ENCODE measurements at places on chromosomes 2 and 18.

- no peak for DNase-seq
These were observed 381.6 kb downstream of the ERBB4 start for GRCh38 chr2:212157012-212157411.

GRCh38 chr2:216694826-216695217 lies 527 bp downstream of the IGFBP5 start:
- DNase-seq: no peak

DNA sequence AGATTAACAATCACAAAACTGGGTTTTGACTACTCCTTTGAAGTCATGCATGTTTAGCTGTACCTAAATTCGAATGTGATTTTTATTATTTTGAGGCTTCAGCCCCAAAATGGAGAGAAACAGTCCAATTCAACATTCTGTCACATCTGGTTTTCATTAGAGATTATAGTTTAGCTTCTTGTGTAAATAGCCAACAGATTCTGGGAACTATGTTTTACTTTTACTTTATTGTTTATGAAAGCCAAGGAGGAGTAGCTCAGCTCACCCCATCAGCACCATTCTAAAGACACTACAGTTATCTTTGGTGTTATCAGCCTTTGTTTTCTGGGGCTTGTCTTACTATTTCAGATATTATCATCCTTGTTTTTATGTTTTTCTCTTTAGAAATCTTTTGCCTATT lies 465.0 kb upstream of the CWC22 start:
- no peak for DNase-seq

DNA sequence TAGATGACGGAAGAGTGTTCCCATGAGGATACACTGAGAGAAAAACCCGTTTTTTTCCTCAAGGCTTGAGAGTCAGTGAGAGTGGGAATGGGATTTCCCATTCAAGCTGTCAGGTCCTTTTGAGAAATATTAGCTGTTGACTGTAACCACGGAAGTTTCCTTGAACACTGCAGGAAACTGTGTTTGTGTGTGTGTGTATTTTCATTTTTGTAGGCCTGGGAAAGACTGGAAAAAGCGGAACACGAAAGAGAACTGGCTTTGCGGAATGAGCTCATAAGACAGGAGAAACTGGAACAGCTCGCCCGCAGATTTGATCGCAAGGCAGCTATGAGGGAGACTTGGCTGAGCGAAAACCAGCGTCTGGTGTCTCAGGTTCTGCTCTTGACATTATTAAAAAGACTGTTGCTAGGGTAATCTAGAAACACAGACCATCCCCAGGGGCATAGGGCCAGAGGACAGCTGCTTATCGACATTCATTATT lies 98.8 kb upstream of the EML6 start:
- no peak for DNase-seq

DNA sequence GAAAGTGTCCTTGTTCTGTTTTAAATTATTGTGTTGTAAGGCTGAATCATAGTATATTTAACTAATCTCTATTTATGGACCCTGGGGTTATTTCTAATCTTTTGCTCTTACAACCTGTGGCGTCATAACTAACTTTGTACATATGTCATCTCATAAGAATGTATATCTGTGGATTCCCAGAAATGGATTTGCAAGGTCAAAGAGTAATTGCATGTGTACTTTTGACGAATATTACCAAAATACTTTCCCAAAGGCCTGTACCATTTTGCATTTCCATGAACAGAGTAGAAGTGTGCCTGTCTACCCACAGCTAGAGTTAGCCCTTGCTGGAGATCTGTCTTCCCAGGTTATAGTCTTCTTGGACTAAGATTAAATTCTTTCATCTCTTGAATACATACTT lies 42.8 kb downstream of the SEMA4F start:
- DNase-seq: no peak

DNA sequence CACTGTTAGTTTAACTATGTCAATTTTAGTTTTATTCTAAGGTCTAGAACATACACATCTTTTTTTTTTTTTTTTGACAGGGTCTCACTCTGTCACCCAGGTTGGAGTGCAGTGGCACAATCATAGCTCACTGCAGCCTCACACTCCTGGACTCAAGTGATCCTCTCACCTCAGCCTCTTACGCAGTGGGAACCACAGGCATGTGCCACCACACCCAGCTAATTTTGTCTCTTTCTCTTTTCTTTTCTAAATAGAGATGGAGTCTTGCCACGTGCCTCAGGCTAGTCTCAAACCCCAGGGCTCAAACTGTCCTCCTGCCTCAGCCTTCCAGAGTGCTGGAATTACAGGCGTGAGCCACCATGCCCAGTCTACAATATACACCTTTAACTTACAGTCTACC lies 69.5 kb upstream of the CHRNA1 start:
- no peak for DNase-seq

DNA sequence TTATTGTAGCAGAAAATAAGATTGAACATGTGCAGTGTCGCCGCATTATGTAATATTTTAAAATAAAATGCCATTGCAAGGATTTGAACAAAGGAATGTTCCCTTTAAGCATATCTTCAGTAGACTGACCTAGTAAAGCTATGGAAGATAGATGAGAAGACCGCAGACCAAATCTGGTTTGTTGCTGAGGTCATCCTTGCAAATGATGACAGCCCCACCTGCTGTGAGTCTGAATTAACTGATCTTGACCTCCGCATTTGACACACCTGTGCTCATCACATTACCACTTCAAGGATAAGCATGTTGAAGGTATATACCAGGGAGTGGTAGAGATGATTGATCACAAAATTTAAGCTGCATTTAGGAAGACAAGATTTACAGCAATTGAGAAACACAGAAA lies 96.2 kb downstream of the NYAP2 start:
- DNase-seq: no peak

- no peak for DNase-seq
These were observed 38.0 kb downstream of the EMILIN2 start for GRCh38 chr18:2884706-2885285.

DNA sequence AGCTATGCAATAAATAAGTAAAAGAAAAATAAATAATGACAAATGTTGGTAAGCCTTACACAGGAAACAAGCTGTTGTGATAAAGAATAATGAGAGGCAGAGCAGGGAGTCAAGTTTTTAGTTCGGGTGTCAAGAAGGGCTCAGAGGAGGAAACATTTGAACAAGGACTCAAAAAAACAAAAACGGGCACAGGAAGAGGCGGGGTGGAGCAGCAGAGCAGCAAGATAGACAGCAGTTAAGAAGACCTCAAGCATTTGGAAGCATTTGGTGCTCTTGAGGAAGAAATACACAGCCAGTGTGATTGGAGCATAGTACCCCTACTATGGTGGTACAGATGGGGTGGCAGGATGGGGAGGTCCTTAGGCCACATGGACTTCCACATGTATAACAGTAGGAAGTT lies 2.8 kb downstream of the TMEM169 start:
- no peak for DNase-seq

GRCh38 chr2:203804070-203804469 lies 63.5 kb upstream of the CTLA4 start:
- no peak for DNase-seq

- DNase-seq: no peak
These were observed 45.0 kb upstream of the CYTIP start for GRCh38 chr2:157488877-157489276.

- no peak for DNase-seq
These were observed 29.9 kb downstream of the HPCAL1 start for GRCh38 chr2:10332402-10333246.

DNA sequence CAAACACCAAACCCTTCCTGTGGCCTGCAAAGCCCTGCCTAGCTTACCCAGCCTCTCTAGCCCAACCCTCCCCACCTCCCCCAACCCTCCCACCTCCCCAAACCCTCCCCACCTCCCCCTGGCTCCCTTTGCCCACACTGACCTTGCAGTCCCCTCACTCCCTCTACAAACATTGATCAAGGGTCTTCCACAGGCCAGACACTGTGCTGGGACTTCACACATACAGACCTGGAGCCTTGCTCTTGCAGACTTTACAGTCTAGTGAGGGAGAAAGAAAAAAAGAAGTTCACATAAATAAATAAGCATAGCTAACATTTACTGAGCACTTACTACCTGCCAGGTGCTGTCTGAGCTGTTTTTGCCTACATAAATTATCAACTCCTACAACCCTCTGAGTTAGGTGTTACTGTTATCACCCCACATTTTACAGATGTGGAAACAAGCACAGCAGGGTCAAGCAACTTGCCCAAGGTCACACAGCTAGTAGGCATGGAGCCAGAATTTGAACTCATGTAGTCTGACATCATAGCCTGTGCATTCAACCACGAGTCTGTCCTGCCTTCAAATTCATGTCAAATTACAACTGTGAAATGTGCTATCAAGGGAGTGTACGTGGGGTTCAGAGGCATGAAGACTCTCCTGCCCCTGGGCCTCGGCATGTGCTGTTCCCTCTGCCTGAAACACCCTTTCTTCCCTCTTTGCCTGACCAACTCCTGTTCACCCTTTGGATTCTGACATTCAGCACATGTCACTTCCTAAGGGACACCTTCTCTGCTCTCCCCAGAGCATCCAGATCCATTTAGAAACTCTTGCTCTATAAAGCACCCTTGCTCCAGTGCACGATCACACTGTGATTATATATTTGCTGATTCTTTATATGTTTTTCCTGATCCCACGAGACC lies 209.9 kb downstream of the TNS1 start:
- no peak for DNase-seq

DNA sequence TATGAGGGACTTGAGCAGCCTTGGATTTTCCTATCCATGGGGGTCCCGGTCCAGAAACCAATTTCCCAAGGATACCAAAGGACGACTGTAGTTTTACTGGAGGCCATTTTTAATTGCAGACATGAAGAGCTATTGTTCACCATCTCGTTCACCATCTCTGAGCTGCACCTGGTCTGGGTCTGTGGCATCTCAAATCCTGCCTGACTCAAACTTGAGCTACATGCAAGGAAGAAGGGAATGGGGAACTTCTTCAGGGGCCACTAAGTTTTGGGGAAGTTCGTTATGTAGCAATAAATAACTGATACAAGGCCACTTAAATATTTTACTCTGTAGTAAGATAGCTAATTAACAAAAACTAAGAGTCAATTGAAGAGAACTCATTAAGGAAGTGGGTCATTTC lies 2.1 kb upstream of the SMCHD1 start:
- no peak for DNase-seq

DNA sequence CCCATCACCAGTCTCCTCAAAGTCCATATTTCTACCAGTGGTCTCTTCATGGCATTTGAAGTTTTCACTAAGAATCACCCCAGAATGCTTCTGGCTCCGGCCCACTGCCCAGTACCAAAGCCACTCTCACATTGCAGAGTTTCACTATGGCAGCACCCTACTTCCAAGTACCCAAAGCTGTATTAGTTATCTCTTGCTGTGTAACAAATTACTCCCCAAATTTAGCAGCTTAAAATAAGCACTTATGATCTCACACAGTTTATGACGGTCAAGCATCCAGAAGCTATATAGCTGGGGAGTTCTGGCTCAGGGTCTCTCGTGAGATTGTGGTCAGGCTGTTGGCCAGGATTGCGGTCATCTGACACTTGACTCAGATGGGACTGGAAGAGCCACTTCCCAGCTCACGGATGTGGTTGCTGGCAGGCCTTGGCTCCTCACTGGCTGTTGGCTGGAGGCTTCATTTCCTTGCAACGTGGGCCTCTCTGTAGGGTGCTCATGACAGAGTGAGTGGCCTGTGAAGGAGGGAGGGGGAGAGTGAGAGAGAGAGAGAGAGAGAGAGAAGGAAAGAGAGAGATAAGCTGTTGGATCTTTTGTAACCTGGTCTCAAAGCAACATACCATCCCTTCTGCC lies 189.5 kb downstream of the CTIF start:
- no peak for DNase-seq

DNA sequence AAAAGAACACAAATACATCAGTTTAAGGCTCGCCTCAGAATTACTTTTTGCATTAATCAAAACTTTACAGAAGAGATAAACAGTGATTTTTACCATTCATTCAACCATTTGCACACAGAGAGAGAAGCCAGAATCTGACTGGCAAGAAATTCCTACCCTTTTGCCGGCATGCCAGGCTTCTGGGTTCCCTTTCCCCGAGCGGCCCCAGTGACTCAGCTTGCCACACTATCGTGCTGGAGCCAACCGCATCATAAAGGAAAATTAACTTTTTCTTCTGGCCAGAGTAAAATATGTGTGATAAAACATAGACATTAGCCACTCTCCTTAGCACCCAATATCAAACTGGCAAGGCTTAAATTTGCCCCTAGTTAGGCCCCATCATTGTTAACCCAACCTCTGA lies 61.8 kb upstream of the IKZF2 start:
- DNase-seq: no peak

DNA sequence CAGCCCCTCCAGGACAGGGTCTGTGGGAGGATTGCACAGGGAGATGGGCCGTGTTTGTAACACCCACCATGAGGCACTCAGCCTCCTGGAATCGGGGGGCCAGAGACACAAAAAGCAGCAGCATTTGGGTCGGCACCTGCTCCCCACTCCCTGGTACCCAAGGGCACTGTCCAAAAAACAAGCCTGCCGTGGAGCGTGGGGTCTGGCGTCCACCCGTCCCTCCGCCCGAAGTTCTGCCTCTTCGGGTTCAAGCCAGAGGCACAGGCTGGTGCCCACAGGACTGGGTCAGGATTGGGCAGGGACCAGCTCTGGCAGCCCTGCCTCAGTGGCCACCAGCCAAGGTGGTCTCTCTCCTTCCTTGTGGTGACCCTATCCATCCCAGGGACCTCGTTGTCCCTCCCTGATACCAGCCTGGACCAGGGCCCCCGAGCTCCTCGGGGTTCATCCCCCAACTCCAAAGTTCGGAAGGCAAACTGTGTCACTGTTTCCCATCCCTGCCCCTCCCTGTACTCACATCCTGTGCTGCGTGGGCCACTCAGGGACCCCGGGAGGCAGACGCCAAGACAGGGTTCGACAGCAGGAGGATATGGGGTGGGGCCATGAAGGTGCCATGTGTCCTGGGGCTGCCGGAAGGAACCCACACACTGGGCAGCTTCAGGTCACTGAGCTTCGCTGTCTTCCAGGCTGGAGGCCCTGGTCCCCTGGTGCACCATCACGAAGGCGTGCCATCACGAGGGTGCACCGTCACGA lies 126.0 kb upstream of the HDAC4 start:
- no peak for DNase-seq

GRCh38 chr2:201928363-201928762 lies 105.3 kb upstream of the FZD7 start:
- DNase-seq: no peak

DNA sequence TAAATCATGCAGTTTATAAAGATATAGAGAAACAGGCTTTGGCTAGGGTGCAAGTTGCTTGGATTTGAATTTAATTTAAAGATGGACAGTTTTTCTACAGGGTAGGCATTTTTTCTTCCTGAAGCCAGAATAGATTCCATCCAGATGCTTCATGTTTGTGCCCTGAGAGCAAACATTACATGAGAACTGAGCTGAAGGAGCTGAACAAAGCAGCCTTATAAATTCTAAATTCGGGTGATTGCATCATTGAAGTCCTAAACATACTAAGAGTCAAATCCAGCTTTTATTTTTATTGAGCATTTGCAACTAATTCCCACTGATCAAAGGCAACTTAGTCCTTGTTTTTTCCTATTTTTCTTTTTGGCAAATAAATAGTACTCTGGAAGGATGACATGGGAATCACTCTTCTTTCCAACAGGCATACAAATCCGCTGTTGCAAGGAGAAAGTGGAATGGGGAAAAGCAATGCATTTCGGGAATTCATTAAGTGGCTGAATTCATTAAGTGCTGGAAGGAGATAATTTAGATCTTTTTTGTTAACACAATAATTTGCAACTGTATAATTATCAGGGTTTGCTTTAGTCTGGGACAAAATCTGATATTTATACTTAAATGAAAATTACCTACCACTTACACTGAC lies 828.0 kb downstream of the SLC4A3 start:
- DNase-seq: peak; percentile 1

Measured in frontal cortex (tissue), 4 donors.